Natural killer cell (primary cell): ENCODE measurements at places on chromosomes 2 and 18. TPM values are rescaled to one million over a fixed set of nuclear protein-coding genes. Genes with fewer than 3 reads are reported as not detected.

The GNAL gene
- 15.0 TPM for total RNA-seq

The FTCDNL1 gene
- total RNA-seq, result 0.95 TPM

The SPATS2L gene
- 10.9 TPM for total RNA-seq

The SLC4A3 gene
- total RNA-seq, result not detected

The APLF gene
- 4.3 TPM for total RNA-seq

The CDH2 gene
- total RNA-seq, result 0.09 TPM

The STPG4 gene
- 0.65 TPM for total RNA-seq

The NTSR2 gene
- not detected for total RNA-seq

The FSIP2 gene
- 0.79 TPM for total RNA-seq

The ARL4C gene
- 664 TPM for total RNA-seq

DNA sequence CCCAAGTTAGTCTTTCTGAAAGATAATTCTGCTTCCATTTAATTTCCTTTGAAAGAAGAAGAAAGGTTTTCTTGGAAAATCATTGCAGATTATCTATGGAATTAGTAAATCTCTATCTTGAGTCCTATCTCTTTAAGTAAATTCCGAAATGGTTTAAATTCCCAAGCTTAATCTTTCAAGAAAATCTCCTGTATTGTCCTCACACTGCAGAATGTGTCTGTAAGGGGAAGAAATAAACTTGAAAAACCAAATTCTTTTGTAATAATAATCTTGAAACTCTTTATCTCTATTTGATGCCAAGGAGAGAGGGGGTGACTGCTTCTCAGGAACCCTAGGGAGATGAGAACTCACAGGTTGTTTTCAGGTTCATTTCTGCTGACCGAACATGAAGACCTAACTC, 150.8 kb upstream of the ARHGAP28 start:
- no peak for DNase-seq

DNA sequence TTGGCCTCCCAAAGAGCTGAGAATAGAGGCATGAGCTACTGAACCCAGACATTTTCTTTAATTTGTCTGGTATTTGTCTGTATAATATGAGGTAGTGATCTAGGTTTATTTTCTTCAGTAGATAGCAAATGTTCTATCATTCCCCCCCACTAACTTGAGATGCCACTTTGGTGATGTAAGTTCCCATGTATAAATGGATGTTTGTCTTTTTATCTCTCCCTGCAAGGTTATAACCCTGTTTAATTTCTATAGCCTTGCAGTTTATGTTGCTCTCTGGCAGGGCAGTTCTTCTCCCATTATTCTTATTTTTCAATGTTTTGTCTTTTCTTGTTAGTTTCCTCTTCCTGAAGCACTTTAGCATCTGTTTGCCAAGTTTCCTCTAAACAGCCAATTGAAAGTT, 39.1 kb upstream of the MAP4K4 start:
- DNase-seq, result no peak

DNA sequence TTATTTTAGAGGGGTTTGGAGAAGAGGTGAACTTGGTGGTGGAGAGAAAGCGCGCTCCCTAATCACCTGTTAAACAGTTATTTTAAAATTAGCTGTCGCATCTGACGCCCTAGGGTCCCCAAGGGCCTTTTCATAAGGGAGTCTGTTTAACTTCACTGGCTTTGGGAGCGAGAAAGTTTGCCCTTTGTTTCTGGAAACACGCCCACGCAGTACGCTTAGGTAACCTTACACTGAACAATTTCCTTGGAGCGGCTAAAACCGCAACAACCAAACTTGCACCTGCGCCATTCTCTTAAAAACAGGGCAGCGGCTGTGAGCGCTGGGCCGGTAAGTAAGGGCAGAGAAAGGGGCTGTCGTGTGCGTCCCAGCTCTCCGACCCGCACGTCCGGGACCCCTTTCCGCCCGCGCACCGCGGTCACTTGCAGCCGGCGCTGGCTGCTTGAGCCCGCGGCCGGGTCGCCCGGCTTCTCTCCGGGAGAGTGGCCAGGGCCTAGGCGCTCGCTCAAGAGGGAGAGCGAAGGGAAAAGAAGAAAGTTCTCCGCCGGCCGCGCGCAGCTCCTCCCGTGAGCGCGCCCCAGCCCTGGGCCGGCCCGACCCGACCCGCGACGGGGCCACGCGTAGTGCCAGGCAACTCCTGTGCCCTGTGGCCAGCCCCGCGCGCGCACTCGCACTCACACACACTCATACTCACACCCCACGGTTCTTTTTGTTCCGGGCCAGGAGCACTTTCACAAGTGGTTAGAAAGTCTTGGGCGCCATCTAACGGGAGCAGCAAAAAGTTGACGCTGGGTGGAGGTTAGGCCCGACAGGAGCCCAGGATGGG, 19.2 kb downstream of the POU3F3 start:
- peak; percentile 28 for DNase-seq

DNA sequence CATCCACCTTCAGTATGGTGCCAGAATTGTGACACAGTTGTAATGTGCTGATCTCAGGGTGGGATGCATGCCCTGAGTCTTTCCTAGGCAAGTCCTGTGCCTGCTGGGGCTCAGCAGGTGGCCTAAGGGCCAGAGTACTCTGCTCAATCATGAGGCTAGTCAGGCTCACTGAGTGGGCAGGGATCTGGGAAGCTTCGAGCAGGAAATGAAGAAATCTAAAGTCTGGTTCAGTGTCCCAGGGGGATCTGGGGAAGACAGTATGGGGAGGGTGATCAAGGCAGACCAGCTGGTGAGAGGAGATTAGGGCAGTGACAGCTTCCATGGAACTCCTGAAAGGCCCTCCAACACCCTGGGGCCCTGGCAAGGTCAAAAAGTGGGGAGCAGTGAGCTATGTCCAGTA, 8.9 kb upstream of the ANKRD29 start:
- DNase-seq, result no peak

GRCh38 chr2:225824748-225825449, 425.4 kb downstream of the NYAP2 start:
- no peak for DNase-seq

GRCh38 chr2:37984176-37984575, 59.1 kb downstream of the RMDN2 start:
- DNase-seq, result no peak

- no peak for DNase-seq
Observed at GRCh38 chr2:9266711-9267110, 60.1 kb downstream of the ASAP2 start.

GRCh38 chr2:22279541-22279940, 1105.4 kb upstream of the KLHL29 start:
- DNase-seq, result no peak

GRCh38 chr2:197486175-197486574, 13.5 kb downstream of the HSPD1 start:
- no peak for DNase-seq

GRCh38 chr18:48947092-48947491, 3.7 kb downstream of the SMAD7 start:
- no peak for DNase-seq

DNA sequence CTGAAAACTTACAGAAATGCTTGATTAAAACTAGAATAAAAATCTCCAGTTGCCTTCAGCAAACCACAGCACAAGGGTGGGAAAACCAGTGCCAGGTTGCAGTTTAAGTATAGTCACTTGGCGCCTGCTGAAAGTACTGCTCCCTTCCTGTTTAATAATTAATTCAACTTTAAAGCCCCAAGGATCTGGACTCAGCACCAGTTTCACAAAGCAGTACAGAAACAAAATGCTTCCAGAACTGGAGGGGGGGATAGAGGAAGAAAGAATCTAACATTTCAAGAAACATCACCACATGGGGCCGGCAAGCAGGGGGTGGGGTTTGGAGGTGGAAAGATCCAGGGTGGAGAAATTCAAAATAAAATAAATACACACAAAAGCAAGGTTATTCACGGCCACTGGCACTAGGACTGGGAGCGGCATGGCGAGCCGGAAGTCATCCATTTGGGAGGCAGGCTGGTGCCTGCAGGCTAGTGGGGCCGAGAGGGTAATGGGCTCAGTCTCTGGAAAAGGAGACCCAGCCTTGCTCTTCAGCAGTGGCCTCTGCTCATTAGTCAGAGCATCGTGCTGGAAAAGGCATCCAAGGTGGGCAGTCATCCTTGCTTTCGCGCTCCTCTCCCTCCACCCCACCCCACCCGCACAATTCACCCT, 85.8 kb downstream of the POU3F3 start:
- DNase-seq, result no peak

DNA sequence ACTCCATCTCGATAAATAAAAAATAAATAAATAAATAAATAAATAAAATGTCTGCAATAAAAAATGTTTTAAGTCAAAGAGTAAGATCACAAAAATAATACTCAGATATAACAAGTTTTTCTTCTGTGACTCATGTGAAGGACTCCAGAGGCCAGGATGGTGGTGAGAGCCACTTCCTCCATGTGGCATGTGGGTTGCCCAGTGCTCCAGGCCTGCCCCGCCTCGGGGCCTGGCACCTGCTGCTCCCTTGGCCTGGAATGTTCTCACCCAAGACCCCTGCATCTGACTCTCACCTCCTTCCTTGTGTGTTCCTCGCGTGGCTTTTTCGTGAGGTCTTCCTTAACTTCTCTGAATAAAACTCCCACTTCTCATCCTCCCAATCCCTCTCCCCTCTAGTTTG, 77.4 kb upstream of the LDLRAD4 start:
- no peak for DNase-seq

DNA sequence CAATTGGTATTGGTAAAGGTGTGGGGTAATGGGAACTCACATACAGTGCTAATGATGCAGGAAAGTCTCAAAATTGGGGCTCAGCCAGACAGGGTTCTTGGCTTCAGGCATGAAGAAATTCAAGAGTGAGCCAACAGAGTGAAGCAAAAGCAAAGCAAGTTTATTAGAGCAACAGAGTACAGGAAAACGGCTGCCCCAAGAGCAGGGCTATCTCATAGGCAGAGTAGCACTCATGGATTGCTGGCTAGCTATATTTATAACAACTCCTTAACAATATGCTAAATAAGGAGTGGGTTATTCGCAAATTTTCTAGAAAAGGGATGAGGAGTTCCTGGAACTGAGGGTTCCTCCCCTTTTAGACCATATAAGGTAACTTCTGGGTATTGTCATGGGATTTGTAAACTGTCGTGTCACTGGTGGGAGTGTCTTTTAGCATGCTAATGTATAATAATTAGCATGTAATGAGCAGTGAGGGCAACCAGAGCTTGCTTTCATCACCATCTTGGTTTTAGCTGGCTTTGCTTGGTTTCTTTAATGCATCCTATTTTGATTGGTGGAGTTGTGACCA, 233.8 kb upstream of the NOL4 start:
- no peak for DNase-seq

- DNase-seq, result peak; percentile 1
Observed at GRCh38 chr2:240919161-240919781, 13.1 kb downstream of the CROCC2 start.

GRCh38 chr2:172333235-172333977, 94.0 kb upstream of the ITGA6 start:
- DNase-seq, result no peak

DNA sequence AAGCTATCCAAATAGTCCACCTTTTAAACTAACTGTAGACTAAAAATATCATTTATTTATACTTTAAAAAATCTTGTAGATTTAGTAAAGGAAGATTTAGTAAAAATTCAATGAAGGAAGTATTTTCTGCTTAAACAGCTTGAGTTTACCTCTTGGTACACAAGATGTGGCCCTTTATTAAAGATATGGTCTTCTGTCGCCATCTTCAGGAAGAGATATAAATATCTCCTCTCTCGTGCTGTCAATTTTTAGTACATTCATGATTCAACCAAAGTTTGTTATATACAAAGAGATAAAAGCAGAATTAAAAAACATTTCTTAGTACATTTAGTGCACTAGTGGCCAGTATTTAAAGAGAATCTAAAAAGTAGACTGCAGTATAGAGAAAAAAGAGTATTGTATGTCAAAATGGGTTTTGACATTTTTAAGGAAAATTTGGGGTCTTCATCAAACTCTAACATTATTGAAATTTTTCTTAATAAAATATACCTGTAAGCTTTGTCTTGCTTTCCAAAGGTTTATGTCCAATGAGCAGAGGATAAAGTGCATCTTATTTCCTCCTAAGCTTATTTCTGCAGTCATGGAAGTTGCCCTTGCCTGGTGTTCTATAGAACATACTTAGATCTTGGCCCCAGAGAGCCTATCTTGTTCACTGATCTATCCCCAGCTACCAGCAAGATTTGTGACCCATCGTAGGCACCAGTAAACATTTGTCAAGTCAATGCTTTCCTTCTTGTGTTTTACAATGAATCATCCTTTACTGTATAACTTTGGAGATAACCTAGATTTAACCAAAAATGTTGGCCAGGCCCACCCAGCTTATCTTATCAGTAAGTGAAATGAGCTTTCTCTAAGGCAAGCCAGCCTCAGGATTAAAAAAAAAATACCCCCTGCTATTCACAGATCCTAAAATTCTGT, 18.5 kb upstream of the EML6 start:
- peak; percentile 79 for DNase-seq

- DNase-seq, result no peak
Observed at GRCh38 chr2:216799873-216800431, 59.9 kb downstream of the TNP1 start.

GRCh38 chr2:207202645-207203044, 36.9 kb upstream of the KLF7 start:
- DNase-seq, result no peak

DNA sequence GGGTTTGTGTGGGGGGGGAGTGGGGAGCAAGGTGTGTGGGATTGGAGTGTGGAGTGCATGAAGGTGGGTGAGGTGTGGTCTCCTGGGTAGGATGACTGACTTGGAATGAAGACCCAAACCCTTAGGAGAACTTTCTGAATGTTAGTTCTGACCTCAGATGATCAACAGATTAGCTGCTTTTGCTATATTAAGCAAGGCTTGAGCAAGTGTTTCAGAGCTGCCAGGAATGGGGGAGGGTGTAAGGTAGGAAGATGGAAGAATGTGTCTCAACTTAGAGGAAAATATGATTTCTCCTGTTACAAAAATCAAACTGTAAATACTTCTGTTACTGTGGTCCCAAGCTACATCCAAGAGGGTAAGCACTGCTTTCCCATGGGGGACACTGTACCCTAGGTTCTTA, 273.6 kb downstream of the TGIF1 start:
- no peak for DNase-seq

DNA sequence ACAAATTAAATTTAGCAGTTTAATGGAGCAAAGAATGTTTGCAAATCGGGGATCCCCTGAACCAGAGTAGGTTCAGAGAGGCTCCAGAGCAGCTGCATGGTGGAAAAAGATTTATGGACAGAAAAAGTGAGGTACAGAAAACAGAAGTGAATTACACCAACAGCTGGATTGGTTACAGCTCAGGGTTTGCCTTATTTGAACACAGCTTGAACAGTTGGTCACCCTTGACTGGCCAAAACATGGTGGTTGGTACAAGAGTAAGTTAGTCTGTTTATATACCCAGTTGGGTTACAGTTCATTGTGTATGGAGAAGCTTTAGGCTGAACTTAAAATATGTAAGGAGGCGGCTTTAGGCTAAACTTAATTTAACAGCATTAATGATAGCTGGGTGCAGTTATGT, 5.4 kb upstream of the CDCA7 start:
- DNase-seq, result no peak

- DNase-seq, result no peak
Observed at GRCh38 chr2:73969356-73969755, 15.4 kb upstream of the TET3 start.

DNA sequence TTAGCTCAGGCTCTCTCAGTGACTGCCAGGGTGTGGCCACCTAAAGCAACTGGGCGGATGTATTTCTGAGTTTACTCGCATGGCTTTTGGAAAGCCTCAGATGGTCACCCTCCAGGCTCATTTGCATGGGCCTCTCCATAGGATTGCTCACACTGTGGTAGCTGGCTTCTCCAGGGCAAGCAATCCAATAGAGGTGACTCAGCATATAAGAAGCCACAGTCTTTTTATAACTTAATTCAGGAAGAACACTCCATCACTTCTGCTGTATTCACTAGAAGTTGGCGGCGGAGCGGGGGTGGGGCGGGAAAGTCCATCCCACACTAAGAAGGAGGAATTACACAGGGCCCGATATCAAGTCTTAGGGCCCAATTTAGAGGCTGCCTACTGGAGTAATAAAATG, 3.6 kb upstream of the DOK6 start:
- no peak for DNase-seq

- DNase-seq, result peak; percentile 31
Observed at GRCh38 chr2:227472265-227473121, 537 bp downstream of the AGFG1 start.
